ENCODE measurements at places on chromosomes 3 and 15.

- DNase-seq = no peak
Measured at GRCh38 chr3:157405457-157405856, 31.2 kb upstream of the PTX3 start.

- DNase-seq = no peak
Measured at GRCh38 chr3:154430014-154430413, at the start of gene GPR149. TSS of gene GPR149 (minus strand) at chr3:154430190. CDS start at chr3:154429615, 575 bp downstream.

DNA sequence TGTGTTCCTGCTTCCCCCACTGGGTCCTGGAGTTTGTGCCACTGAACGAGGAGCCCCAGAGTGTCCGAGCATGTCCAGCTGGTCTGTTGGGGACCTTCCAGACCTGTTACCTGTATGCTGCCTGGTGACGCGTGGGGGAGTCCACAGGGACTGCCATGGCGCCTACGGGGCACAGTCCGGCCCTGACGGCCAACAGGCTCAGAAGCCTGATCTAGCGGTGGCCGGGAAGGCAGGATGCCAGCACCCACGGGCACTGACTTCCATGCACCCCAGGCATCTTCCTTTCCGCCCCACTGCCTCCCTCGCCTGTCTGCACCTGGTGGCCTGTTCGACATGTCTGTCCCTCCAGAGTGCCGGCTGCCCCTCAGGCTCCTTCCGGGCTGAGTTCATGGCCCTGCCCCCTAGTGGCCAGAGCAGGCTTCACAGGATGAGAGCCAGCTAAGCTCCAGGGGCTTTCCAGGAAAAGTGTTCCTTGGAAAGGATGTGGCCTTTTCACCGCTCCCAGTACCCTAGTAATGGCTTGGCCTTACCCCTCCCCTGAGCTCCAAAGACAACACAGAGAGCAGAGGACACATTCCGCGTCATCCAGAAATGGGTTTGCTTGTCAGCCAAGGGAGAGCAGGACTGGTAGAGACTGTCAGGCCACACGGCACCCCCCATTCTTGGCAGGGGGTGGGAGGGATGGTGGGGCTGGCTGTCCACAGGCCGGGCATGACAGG lies 35.7 kb downstream of the NGRN start:
- peak; percentile 88 for DNase-seq

DNA sequence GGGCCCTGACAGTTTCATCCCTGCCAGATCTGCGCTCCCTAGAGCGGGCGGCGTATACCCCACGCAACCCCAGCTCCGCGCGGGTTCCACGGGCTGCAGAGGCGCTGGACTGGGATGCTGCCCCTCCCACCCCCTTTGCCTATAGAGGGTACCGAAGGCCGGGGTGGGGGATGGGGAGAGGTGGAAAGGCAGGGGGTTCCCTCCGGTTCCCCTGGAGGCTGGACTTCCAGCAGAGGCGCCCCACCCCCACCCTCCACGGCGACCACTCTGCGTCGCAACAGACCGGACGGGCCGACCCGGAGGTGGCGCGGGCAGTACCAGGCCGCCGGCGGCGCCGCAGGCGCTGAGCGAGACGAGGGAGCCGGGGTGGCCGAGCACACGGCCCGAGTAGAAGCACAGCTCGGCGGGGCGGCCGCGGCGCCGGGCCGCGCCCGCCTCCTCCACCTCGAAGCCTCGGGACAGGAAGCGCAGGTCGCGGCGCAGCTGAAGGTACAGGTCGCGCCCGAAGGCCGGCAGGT lies 995 bp downstream of the ADAMTS17 start:
- no peak for DNase-seq

- DNase-seq = no peak
Measured at GRCh38 chr3:110902453-110903085, 169.0 kb upstream of the NECTIN3 start.

DNA sequence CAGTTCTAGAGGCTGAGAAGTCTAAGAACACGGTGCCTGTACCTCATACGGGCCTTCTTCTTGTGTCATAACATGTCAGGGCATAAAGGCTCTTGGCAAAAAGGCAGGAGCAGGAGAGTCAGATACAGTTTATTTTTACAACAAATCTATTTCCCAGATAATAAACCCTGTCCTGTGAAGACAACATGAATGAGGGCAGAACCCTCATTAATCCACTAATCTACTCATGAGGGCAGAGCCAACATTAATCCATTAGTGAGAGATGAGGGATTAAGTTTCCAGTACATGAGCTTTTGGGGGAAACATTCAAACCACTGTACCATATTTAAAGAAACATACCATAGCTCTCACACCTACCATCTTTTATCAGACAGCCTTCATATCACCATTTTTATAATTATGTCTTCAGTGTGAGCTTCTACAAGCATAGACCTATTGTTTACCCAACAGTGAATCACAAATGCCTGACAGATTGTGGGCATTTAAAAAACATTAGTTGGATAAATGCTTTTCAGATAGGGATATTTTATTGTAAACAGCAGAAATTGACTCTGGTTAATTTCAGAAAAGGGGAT lies 645.8 kb downstream of the GRM7 start:
- DNase-seq = no peak

GRCh38 chr15:99029341-99030144 lies 22.0 kb upstream of the PGPEP1L start:
- DNase-seq = no peak

GRCh38 chr3:151318991-151319390 lies 2.4 kb upstream of the GPR87 start:
- DNase-seq = no peak

- no peak for DNase-seq
Measured at GRCh38 chr3:16103472-16103871, 71.0 kb upstream of the GALNT15 start.

- DNase-seq = no peak
Measured at GRCh38 chr15:66701422-66702034, 508 bp upstream of the SMAD6 start.

DNA sequence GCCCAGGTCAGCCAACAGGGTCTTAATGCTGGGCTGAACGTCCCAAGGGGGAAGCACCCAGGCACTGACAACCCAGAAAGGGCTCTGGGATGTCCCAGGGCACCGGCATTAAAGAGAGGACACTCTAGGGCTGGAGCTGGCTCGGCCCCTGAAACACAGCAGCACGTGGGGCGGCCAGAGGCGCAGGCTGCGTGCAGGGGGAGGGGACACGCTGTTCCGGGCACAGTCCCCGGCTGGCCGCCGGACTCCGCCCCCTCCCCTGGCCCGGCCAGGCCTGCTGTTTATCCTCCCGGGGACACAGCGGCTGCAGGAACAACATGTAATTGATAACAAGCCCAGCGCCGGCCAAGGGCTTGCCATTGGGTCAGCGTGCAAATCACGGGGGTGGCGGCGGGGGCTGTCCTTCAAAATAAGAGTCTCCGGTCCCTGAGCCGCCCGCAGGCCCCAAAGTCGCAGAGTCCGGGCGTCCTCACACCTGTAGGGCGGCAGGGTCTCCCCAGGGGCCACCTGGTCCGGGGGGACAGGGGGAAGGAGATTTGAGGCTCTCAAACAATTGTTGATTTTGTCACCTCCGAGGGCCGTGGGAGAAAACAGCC lies 1.3 kb downstream of the KLF15 start:
- peak; percentile 73 for DNase-seq

DNA sequence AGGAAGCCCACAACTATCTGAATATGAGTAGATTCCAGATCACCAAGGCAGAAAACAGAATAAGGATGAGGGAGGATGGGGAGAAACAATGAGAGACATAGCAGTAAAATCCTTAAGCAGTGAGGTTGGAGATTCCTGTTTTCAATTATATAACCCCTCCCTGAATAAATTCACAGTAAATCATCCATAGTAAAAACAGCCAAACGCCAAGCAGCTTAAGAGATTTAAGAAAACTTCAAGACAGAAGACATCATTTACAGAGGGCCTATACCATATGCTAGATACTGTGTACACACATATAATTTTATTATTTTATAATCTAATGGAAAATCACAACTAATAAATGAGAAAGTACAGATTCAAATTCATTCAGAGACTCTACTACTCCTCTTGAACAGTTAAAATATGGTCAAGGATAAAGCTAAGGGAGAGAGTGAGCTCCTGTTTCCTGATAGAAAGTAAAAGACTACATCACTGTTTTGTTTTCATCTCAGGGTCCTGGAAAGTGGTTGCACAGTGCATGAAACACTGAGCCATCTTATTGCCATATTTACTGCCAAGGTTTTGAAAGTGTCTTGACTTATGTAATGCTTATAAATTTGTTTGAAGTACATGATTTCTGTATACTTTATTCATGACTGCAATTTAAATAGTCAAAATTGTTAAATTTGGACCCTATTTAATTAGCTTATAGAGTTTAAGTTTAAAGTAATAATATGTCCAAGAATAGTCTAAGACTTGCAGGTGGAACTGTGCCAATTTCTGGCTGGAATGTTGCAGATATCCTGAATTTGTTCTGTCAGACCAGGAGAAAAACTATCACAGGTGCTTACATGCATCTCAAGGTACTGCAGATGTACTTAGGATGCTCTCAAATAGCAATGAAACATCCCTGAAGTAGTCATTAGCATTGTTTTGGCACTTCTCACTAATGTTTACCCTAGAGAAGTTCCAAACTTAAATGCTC lies 141.4 kb downstream of the TBL1XR1 start:
- DNase-seq = no peak

DNA sequence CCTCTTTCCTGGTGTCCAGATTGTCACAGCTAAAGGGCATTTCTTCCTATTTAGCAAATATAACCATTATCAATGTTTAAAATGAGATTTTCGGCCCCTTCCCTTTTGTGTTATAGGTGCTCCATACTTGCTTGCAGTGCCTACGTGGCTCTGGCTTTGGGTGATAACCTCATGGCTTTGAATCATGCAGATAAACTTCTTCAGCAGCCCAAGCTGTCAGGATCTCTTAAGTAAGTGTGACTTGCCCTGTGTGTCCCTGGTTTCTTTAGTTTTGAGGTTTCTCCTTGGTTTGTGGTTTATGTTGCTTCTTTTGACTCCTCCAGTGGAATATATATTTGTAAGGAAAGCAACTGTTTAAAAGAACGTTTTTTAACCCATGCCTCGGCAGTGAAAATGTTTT lies 58.5 kb upstream of the TRIM71 start:
- no peak for DNase-seq

DNA sequence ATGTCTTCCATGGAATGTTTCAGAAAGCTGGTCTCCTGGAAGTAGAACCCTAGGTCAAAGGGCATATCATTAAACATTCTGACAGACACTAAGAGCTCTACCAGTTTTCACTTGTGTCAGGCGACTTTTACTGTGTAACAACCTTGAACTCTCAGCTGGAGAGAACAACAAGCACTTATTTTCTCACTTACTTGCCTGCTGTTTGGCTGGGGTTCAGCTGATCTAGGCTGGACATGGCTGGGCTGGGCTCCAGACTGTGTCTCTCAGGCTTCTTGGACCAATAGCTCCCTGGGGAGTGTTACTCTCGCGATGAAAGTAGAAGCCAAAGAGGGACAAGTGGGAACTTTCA lies 527.3 kb downstream of the SHQ1 start:
- DNase-seq = no peak

DNA sequence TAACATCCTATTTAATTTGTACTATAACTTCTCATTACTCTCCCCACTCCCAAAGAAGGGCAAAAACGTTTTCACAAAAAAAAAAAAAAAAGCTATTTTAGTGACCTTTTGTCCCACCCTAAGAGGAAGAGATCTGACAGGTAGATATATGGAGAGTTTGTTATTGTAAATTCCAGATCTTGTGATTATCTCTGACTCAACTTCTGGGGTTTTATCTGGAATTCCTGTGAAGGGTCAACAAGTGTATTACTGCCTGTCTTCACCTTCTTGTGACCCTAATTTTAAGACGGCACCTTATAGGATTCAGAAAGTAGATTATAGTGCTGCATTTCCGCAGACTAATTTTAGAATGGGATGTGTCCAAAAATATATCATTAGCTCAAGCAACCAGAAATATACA lies 205.9 kb upstream of the CDIN1 start:
- DNase-seq = no peak

DNA sequence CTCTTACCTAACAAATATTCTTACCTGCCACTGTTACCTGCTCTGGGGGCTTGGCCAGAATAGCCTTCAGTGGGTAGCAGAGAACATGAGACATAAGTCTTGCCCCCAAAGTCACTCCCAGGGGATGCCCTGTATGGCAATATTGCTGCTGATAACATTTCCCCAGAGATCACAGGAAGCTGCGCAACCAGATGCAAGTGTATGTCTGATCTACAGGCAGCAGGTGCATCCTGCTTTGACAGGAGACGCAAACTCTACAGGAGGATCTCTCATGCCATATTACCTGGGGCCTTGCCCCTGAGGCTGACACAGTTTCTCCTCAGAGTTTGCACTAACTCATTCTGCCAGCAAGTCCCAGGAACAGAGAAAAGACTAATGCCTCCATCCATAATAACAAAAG lies 174.4 kb upstream of the LPP start:
- no peak for DNase-seq

- DNase-seq = no peak
Measured at GRCh38 chr3:127174284-127174683, 18.6 kb upstream of the PRR23E start.

DNA sequence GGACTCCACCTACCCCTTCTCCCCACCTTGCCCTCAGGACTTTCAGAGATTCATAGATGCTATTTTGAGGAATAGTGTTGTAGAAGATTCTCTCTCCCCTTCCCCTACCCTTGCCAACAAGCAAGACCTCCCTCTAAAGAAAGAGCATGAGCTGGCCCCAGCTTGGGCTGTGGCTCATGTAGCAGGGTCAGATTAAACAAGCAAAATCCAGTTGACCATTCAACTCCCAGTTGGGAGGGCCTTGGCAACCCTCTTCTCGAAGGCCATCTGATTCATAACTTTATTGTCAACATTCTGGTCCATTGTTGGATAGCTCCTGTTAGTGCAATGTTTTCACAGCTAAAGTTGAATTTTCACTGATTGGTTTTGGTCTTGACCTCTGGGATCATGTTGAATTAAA lies 41.1 kb downstream of the TNFAIP8L3 start:
- DNase-seq = no peak

DNA sequence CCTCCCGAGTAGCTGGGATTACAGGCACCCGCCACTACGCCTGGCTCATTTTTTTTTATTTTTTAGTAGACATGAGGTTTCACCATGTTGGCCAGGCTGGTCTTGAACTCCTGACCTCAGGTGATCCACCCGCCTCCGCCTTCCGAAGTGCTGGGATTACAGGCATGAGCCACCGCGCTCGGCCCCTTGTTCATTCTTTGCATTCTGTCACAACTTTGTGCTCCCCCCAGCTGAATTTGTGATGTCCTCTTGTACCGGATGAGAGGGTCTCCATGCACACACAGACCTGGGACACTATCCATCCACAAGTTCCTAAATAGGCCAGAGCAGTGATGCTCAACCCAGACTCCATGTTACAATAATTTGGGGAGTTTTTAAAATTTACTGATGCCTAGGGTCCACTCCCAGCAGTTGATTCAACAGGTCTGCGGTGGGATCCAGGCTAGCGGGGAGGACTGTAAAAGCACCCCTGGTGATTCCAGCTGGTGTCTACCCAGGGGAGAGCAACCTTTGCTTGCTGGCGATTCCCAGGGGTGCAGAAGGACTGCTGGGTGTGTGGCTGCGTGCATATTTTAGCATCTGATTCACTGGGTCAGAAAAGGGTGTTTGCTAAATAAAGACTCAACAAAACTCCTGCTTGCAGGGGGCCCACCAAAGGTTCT lies 1.0 kb downstream of the RASSF1 start:
- no peak for DNase-seq

- no peak for DNase-seq
Measured at GRCh38 chr15:86588413-86588812, 508.7 kb downstream of the AGBL1 start.

- no peak for DNase-seq
Measured at GRCh38 chr3:61871644-61872043, 310.3 kb downstream of the PTPRG start.

- DNase-seq = no peak
Measured at GRCh38 chr3:23749609-23750008, 56.1 kb upstream of the UBE2E1 start.

GRCh38 chr3:99645277-99646106 lies 7.1 kb downstream of the COL8A1 start:
- DNase-seq = no peak
